Renal pelvis (tissue), 12 donors: ENCODE measurements at places on chromosomes 16 and 17. TPM values are rescaled to one million over a fixed set of nuclear protein-coding genes. Genes with fewer than 3 reads are reported as not detected.
A peak's percentile ranks its signal among the peaks of the same experiment; 100 is the strongest.

DNA sequence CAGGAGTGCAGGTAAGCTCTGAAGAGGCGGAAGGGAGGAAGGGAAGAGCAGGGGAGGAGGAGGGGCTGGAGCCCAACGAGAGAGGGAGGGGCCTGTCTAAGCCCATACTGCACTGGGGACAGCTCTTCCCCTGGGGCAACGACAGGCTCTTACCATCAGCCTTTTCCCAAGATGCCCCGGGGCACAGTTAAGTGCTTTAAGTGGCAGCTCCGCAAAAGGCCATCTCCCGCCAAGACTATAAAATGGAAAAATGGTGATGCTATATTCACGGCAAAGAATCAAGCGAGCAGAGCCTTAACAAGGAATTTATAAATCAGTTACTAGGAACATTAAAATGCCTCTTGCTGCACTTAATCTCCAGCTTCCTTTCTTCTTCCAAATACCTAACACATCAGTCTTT, 110.2 kb upstream of the NLRP1 start:
- DNase-seq: peak; percentile 62

- DNase-seq: no peak
Measured at GRCh38 chr17:82529914-82530300, 10.4 kb downstream of the FOXK2 start.

DNA sequence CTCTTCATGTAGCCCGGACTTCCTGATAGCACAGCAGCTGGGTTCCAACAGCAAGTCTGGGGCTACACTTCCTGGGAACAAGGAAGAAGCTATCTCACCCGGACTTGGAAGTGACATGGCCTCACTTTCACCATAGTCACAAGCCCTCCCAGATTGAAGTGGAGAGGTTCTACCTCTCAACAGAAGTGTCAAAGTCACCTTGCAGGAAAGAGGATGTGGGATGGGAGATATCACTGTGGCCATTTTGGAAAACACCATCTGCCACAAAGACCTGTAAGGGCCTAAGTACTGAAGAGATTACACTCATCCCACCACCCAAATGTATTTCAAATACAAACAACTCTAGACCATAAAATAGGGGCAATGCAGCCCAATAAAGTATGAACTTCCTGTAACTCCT, 29.9 kb upstream of the DHRS7B start:
- no peak for DNase-seq

DNA sequence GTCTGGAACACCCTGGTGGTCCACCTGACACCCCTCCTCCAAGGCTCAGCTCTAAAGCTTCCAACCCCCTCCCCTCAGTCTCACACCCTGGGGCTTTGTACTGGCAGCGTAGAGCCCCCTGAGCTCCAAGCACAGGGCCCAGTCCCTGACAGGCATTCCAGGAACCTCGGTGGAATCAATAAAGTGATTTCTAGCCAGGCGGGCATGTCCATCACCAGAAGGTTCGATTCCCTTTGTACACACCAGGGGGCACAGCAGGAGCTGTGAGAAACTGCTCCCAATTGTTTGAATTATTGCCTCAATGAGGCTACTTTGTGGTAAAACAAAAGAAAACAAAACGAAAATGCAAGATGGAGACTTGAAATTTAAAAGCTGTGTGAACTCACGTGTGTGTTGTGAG, 51.8 kb downstream of the SMPD3 start:
- DNase-seq: peak; percentile 29

DNA sequence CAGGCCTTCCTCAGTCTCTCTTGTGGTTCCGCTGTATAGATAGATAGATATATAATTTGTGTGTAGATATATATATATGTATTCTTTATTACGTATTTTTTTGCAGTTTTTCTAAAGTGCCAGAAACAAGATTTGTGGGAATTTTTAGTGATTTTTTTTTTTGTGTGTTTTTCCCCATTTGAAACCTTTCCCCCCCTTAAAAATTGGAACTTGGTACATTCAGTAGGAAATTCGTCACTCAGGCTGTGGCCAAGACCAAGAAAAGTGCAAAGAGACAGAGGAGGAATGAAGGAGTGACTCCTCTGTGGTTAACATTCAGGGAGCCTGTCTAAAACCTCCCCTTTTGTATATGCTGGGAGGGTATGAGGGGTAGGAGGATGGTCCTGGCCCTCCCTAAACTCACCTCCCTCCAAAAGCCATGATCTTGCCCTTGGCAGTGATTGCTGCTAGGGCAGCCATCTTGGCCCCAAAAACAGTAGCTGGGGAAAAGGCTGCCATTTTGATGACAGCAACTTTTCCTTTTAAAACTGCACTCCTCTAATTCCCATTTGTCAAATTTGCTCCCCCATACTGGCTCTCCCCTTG, 15.2 kb downstream of the CHRNB1 start:
- no peak for DNase-seq

- DNase-seq: no peak
Measured at GRCh38 chr17:60398227-60398959, 6.5 kb upstream of the USP32 start.

- DNase-seq: no peak
Measured at GRCh38 chr17:69801368-69801767, 273.7 kb upstream of the KCNJ16 start.

- DNase-seq: no peak
Measured at GRCh38 chr16:3645108-3645503, 9.4 kb upstream of the DNASE1 start.

DNA sequence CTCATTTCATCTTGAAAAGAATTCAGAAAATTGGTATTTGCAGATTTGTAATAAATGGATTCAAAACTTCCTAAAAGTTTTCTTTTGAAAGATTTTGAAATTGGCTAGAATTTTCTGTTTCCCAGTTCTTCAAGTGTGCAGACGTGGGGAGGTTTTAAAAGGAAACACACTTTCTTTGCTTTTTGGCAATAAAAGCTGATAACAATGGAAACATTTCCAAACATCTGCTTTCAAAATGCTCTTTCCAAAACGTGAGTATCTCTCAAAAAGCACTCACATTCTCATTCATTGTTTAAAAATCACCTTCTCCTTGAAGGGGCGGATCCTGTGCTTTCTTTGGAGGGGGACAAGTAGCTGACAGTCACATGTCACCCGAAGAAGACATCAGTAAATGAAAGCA, 8.6 kb upstream of the GSG1L start:
- DNase-seq: no peak

DNA sequence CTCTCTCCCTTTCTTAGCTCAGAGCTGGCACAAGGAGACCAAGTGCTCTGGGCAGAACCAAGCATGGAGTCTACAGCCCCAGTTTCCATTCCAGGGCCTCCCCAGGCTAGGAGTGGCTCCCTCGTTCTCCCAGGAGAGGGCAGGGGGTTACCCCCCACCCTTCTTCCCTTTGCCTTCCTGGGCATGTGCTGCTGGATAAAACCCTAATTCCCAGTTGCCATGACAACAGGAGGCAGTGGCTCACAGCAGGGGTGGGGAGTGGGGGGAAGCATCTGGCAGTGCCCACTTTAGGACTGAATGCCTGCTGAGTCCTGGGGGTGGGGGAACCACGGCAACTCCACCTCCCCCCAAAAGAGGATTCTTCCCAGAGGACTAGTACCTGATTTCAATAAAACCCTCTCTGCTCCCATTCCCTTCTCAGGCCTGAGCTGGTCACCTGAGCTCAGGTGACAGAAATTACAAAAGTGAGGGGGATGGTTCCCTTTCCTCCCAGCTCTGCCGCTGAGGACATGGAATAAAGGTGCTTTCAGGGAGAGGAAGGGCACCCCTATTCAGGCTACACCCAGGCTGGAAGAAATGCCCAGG, 1.8 kb downstream of the MPP2 start:
- DNase-seq: no peak

- DNase-seq: no peak
Measured at GRCh38 chr17:14866266-14866665, 398.9 kb downstream of the PMP22 start.

- no peak for DNase-seq
Measured at GRCh38 chr16:78170494-78170933, 71.1 kb downstream of the WWOX start.

DNA sequence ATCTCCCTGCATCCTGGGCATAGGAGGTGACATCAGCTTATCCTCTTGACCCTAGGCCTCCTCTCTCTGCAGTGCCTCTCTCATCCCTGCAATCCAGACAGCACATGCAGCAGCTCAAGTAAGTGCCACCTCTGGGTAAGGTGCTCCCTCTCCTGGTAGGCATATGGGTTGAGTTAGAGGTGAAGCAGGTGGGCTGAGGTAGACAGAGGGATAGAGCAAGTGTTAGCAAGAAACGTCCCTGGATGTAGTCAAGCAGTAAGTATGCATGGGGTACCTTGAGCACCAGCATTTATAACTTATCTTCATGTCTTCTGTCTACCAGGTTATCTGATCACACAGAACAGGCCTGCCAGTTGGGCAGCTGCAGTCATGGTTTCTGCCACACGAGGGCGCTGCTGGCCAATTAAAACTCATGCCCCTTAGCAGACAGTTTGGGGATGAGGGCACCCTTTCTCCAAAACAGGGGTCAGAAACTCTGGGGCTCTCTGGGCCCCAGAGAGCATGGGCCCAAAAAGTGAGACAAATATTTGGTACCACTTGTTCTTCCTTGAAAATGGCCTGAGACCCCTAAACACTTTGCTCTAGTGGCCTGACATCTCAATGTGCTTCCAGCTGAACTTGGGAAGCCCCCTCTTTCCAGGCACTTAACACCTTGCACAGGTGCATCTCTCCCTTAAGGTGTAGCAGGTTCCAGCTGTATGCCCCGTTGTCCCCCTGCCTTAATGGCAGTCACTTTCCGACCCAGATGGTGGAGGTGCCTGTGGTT, 59.8 kb downstream of the NEUROD2 start:
- no peak for DNase-seq

DNA sequence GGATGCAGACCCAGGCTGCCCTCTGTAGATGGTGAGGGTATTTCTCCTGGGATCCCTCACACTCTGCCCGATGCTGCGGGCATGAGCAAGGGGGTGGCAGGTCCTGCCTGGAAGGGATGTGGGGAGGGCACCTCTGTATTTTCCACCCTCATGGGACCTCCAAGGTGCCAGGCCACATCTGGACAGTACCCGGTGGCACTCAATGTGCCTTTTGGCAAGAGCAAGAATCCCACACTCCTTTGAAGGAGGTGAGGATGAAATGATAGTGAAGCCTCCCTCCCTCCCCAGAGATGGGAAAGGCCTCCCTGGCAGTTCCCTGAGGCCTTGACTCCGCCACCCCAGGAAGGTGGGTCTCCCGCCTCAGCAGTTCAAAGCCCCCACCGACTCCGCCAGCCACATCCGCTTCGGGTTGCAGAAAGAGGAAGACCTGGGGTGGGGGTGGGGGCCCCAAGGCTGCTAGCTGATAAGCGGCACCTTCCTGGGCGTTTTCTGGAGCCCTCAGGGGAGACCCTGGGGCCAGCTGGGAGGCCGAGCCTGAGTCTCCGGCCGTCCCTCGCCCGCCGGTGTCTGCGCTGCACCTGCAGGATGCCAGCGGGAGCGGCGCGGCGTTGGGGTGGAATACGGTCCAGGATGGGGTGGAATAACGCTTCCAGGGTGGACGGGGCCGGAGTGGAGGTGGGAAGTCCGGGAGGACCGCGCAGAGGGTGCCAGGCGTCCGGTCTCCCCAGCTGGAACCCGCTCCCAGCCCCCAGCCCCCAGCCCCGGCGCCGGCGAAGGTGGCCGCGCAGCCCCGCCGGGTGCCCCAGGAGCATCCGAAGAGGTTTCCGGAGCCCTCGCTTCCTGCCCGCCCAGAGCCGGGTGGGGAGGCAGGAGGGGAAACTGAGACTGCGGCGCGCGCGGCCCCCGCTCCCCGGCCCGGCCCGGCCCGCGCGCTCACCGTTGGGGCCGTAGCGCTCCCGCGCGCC, 718 bp downstream of the ATP2A3 start:
- DNase-seq: no peak

- DNase-seq: no peak
Measured at GRCh38 chr17:39791111-39791992, 53.6 kb downstream of the GRB7 start.

GRCh38 chr16:3696425-3697218, 20.7 kb downstream of the TRAP1 start:
- no peak for DNase-seq

DNA sequence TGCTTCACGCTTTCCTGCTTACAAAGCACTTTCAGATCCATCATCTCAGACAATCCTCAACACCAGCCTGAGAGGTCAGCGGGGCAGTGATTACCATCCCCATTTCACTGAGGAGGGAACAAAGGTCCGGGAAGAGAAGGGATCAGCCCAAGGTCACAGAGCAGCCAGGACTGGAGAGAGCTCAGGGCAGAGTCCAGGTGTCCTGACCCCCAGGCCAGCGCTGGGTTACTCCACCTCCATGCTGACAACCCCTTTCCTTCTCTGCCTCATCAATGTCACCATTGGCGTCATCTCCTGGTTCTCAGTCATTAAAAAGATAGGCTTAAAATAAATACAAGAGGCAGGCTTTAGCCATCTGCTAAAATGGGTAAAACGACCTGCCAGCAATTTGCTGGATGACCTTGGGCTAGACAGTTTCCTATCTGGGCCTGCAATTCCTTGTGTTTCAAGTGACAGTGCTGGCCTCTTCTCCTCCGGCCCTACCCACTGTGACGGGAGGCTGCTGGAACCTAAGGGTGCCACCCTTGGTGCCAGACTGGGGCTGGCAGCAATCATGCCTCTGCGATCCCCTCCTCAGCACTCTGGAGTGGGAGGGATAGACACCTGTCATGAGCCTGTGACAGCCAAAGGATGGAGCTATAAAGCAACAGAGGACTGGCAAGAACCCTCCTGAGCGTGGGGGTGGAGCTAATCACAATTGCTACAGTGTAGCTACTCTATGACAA, 79.5 kb upstream of the CCL1 start:
- no peak for DNase-seq

GRCh38 chr17:62067165-62068145, 2.4 kb upstream of the MED13 start:
- no peak for DNase-seq

HCRT gene
- not detected for polyA plus RNA-seq

CCL16 gene
- 0.30 TPM for polyA plus RNA-seq

CCDC78 gene
- 2.5 TPM for polyA plus RNA-seq

PRSS22 gene
- polyA plus RNA-seq: 9.2 TPM

ACSM2B gene
- polyA plus RNA-seq: 79.7 TPM
